ENCODE measurements at places on chromosomes 12 and 14.

DNA sequence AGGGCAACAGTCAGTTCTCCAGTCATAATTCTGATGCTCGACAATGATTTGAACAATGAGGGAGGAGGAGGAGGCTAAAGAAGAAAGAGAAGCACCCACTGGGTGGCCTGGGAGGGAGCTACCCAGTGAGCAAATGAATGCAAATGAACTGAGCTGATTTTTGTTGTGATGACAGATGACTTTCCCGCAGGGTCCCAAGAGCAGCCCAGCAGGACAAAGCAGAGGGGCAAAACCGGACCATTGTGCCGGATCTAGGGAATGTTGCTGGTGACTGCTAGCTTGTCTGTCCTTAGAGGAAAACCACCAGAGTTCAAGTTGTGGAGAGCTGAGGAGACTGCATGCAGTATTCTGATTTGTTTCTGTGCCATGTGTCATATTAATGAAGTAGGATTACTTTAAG, 162.8 kb downstream of the MON2 start:
- peak; percentile 76 for DNase-seq

GRCh38 chr14:105085766-105086165, 20.5 kb upstream of the GPR132 start:
- DNase-seq = no peak

GRCh38 chr14:65783576-65783975, 371.0 kb downstream of the FUT8 start:
- peak; percentile 13 for DNase-seq

GRCh38 chr12:726281-727140, 25.9 kb upstream of the WNK1 start:
- peak; percentile 14 for DNase-seq

- DNase-seq = no peak
These were observed 19.1 kb upstream of the PLA2G1B start for GRCh38 chr12:120346681-120347080.

DNA sequence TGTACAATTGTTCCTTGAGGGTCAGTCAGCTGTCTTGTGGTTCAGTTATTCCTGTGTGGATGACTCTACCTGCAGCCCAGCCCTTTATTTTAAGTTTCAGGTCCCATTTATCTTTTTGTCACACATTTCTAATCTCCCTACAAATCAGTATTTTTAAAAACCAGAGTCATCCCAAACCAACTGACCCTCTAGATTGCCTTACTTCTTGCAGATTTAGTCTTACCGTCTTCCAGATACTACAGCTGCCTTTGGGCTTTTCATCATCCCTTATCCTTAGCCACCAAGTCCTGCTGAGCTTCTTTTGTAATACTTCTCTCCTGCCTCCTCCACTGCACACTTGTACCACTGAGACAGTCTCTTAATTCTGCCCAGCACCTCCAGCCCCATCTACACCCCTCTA, 54.9 kb downstream of the PRKCH start:
- DNase-seq = no peak

DNA sequence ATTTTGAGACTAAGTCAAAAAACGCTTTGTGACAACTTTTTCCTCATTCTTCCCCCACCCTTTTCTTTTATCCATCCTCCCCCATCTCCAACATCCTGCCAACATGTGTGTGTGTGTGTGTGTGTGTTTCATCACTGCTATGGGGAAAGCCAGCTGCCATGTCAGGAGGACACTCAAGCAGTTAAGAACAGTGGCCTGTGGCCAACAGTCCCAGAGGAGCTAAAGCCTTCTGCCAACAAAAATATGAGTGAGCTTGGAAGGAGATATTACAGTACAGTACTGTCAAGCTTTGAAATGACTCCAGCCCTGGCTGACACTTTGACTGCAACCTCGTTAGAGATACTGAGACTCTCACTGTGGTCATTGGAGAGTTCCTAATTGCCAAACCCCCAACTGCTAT, 5.0 kb upstream of the CSRP2 start:
- peak; percentile 7 for DNase-seq

GRCh38 chr14:35849122-35849521, 23.0 kb downstream of the BRMS1L start:
- no peak for DNase-seq

DNA sequence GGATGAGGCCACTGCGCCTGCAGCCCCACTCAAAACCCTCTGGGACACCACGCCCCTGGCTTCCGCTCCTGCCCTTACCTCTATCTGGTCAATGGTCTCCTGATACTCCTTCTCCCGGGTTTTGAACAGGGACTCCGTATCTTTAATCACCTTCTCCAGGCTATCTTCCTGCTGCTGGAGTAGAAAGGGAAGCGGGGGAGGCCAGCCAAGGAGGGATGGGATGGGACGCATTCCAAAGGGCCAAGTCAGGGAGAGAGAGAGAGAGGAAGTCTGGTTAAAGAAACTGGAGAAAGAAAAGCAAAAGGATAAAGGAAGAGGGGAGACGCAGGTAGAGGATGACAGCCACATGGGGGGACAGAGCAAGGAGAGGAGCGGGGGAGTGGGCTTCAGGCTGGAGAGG, 7.9 kb downstream of the IFFO1 start:
- DNase-seq = no peak

DNA sequence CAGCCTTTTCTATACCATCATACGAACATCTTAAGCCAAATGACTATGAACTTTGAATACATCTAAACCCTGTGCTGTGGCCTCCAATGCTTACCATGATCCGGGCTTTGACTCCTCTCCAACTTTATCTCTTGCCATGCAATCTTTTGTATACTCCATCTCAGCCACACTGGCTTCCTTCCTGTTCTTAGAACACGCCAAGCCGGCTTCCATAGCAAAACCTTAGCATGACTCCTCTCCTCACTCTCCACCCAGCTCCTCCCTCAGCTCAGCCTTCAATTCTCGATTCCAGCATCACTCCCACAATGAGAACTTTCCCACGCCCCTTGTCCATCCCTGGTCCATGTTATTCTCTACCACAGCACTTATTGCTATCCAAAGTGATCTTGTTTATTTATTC, 228.3 kb downstream of the NTF3 start:
- no peak for DNase-seq

DNA sequence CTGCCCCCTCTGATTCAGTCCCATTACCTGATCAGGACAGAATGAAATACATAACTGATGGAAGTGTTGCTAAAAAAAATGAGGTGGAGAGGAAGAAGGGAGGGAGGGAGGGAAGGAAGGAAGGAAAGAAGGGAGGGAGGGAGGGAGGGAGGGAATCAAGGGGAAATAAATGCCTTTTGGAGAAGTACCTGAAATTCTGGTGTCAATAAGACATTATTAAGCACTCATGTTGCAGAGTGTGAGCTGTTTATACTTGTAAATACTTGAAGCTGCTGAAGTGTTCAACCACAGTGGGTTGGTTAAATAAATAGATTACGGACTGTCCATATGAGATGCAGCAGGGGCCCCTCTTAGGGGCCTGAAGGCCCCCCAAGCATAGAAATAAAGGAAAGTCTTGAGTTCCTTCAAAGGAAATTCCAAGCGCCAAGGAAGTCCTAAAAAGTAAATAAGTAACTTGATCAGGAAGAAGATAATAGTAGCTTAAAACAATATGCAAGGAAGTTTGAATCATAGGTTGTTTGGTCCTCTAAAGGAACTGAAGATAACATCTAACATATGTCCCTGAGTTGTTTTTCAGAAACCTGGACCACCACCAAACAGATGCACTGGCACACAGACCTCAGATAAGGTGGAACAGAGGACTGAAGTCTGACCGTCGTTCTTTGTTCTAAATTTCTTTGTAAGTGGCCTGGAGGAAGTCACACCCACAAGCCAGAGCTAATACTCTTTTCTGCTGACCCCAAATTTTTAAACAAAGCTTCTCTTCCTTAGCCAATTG, 110.8 kb downstream of the SEC23A start:
- DNase-seq = no peak

GRCh38 chr12:2318286-2318685, 265.5 kb downstream of the CACNA1C start:
- DNase-seq = peak; percentile 25

DNA sequence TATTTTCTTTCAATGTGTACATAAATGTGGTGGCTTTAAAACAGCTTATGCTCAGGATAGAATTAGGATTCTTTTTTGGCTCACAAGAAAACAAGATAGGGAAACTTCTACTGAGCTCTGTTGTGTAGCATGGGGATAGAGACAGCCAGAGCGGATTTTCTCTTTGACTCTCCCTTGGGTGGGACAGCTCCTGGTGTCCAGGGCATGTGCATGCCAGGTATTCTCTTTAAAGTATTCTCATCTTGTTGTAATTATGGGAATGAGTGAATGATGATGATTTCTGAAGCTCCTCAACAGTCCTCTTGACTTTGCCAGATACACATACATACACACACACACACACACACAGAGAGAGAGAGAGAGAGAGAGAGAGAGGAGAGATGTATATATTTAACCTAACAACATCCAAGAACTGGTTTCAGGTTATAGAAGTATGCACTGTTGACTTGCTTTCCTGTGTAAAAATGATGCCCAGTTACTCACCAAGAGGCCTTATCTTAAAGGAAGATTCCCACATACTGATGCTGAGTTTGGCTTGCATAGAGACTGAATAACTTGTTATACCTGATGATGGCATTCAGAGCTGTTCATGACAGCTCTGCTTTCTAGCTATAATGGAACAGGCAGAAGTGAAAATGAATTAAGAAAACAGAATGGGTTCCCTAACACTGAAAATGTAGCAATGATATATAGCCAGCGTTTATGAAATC, 387.5 kb downstream of the EGLN3 start:
- no peak for DNase-seq

DNA sequence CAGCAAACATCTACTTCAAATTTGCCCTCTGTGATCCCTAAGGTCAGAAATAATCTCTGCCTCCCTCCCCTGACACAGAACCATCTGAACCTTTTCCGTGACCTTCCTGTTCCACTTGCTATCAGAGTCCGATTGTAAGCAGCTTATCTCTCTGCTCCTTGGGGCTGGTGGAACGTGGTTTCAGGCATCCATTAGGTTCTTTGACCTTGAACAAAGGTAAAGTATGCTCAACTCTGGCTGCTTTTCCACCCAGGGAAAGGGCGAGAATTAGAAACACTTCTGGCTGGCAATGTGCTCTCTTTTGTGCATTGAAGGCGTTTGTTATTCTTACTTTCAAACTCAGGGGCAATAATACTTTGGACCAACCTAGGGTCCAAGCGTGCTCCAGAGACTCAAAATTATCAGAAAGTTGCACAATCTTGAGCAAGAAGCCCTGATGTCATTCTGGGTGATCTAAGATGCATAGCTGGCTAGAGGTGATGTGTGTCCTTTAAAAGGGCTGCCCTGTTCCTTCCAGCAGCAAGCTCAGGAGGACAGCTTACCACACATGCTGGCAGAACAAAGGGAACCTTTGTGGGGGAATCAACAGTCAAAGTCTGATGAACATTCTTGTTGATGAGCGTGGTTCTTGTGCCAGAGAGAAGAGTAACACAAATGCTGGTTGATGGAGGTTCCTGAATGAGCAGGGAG, 29.8 kb downstream of the ADGRD1 start:
- DNase-seq = no peak

DNA sequence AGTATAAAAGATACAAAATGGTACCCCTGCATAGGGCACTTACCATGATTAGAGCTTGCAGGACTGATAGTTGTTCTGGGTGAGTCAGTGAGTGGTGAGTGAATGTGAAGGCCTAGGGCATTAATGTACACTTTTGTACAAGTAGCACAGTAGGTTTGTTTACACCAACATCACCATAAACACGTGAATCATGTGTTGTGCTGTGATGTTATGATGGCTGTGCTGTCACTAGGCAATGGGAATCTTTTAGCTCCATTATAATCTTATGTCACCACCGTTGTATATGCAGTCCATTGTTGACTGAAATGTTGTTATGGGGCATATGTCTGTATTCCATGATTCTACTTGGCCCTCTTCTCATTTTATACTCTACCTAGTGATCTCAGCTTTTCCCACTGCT, 11.8 kb downstream of the NUBPL start:
- DNase-seq = no peak
